ELR (cell line): ENCODE measurements at places on chromosomes 1 and 21.

GRCh38 chr1:173536223-173536622 is 59.1 kb downstream of the PRDX6 start:
- no peak for DNase-seq

- DNase-seq, result no peak
Observed at GRCh38 chr1:208089761-208090370, 154.3 kb downstream of the PLXNA2 start.

DNA sequence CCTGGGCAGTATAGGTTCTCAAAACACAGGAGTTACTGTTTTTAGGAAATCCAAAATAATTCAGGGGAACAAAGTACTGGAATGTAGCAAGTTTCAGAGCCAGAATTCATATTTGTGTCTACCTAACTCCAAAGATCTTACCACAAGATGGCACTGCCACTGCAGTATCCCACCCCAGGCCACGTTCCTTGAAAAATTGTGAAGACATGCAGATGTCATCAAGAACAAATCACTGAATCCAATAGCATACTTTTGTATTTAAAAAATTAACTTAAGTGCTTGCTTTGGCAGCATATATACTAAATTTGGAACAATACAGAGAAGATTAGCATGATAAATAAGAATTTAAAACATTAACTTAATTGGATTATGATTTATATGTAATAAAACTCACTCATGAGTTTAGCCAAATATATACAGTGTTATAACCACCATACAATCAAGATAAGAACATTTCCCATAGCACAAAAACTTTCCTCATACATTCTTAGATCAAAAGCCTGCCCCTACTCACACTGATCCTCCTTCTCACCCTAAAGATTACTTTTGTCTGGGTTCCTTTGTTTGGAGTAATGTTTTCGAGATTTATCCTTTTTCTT is 209.9 kb downstream of the FAF1 start:
- DNase-seq, result peak; percentile 52

DNA sequence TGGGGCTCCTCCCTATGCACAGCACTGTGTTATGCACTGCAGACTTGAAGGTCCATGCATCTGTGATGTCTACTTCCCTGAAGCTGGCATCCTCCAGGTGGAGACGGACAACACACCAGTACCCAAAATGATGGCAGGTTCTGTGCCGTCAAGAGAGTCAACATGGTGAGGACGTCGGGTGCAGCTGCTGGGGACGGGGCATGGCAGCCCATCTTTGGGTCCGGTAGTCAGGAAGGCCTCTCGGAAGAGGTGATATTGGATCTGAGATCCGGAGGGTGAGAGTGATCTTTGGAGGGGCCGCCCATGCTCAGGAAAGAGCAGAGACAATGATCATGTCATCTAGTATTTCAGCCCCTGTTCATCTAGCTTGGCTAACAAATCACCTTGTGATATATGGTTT is 104.1 kb downstream of the RIPK4 start:
- DNase-seq, result no peak

GRCh38 chr1:107794571-107794970 is 170.4 kb downstream of the VAV3 start:
- DNase-seq, result no peak

DNA sequence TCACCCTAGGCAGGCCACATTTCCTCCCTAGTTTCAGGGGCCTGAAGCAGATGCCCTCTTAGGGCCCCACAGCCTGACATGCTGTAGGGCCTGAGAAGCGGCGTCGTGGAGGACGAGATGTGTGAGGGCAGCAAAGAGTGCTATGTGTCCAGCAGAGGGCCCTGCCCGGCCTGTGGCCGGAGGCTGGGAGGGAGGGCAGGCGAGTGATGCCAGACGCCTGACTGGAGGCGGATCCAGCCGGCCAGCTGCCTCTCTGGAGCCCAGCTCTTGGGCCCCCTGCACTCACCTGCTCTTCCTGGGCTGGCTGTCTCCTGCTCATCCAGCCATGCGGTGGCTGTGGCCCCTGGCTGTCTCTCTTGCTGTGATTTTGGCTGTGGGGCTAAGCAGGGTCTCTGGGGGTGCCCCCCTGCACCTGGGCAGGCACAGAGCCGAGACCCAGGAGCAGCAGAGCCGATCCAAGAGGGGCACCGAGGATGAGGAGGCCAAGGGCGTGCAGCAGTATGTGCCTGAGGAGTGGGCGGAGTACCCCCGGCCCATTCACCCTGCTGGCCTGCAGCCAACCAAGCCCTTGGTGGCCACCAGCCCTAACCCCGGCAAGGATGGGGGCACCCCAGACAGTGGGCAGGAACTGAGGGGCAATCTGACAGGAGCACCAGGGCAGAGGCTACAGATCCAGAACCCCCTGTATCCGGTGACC is at the start of gene GPR37L1:
Gene GPR37L1, plus strand, starts transcription at position 279 of the 697 bp plus-strand sequence. Its CDS starts 47 bp downstream, at position 326.
- peak; percentile 65 for DNase-seq
